ENCODE measurements at places on chromosomes 2 and 18. TPM values are rescaled to one million over a fixed set of nuclear protein-coding genes. Genes with fewer than 3 reads are reported as not detected.

DNA sequence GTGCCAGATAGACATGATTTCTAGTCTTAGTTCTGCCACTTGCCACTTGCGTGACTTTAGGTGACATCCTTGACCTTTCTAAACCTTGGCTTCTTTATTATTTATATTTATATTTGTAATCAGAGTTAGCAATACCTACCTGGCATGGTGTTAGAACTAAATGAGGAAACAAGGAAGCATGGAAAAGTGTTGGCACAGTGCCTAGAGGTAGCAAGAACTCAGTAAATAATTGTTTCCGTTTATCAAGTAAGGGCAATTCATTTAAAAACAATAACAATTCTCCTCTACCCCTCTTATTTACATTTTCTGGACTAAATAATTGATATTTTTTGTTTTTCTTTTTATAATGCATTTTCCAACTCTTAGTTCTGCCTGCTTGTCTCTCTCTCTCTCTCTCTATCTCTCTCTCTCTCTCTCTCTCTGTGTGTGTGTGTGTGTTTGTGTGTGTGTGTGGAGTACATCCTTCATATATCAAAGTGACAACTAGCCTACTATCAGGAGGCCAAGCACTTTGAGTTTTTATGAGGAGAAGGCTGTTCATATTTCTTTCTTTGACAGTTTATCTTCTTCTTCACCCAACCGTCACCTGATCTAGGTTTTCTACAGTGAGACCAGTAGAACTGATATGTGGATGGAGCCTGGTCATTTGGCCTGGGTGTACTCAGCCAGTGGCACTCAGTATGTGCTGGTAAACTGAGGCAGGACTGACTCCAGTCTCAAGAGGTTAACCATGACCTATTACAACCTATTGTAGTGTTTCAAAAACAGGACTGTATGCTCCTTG, 134.5 kb downstream of the LRRTM1 start:
- DNase-seq: no peak
- H3K27me3 ChIP-seq: no peaks in the 10 kb centered on the region
- no peaks in the 10 kb centered on the region for H3K4me1 ChIP-seq

DNA sequence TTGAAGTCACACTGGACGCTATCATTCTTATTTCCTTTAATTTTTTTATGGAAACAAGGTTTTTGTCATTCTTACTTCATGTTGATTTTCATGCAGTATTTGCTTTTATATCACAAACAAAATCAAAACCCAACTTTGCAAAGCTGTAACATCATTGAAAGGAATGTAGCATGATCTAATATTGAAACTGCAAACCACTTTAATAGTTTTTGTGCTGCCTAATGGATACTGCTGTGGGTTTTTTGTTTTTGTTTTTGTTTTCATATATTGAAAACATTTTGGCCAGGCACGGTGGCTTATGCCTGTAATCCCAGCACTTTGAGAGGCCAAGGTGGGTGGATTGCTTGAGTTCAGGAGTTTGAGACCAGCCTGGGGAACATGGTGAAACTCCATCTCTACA, 81.6 kb downstream of the MAP2 start:
- DNase-seq: no peak
- H3K27me3 ChIP-seq: no peaks in the 10 kb centered on the region
- H3K4me1 ChIP-seq: no peaks in the 10 kb centered on the region

- H3K36me3 ChIP-seq: no peaks in the 10 kb centered on the region
- H3K4me1 ChIP-seq: no peaks in the 10 kb centered on the region
- no peak for DNase-seq
- no peak overlapping the region for H3K4me3 ChIP-seq
- H3K27me3 ChIP-seq: no peaks in the 10 kb centered on the region
- H3K27ac ChIP-seq: no peak overlapping the region
Measured at GRCh38 chr2:204691911-204692510, 146.7 kb downstream of the PARD3B start.

GRCh38 chr2:169114056-169114455, 44.7 kb downstream of the DHRS9 start:
- no peak overlapping the region for H3K4me3 ChIP-seq
- H3K27ac ChIP-seq: no peak overlapping the region
- H3K27me3 ChIP-seq: no peaks in the 10 kb centered on the region
- no peak for DNase-seq

LMAN1 gene
- 48.8 TPM for total RNA-seq

- no peak for DNase-seq
- no peak overlapping the region for H3K4me3 ChIP-seq
- H3K27ac ChIP-seq: no peak overlapping the region
- no peaks in the 10 kb centered on the region for H3K27me3 ChIP-seq
Measured at GRCh38 chr18:35306588-35307250, 16.7 kb upstream of the ZSCAN30 start.

DNA sequence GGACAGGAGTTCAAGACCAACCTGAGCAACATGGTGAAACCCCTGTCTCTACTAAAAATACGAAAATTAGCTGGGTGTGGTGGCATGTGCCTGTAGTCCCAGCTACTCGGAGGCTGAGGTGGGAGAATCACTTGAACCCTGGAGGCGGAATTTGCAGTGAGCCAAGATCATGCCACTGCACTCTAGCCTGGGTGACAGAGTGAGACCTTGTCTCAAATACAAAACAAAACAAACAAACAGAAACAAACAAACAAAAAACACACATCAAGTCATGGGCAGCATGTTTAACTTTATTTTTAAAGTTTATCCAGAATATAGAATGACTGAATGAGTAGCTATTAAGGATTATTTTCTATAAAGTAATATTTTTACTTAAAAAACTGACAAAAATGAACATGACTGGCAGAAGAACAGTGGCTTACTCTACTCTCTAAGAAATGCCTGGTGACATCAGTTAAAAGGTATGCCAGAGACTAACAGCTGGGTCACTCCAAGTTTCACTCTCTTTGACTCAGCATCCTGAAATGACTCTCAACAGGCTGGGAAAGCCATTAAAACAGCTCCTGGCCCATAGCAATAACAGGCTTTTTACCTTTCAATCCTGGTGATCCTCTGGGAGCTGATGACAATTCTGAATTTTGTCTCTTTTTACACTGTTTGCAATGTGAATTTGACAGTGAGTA, 281.6 kb upstream of the STON1 start:
- no peak overlapping the region for H3K27ac ChIP-seq
- no peaks in the 10 kb centered on the region for H3K36me3 ChIP-seq

GRCh38 chr18:58492891-58493469, 135.9 kb downstream of the ALPK2 start:
- no peak for DNase-seq
- no peak overlapping the region for H3K4me3 ChIP-seq

DNA sequence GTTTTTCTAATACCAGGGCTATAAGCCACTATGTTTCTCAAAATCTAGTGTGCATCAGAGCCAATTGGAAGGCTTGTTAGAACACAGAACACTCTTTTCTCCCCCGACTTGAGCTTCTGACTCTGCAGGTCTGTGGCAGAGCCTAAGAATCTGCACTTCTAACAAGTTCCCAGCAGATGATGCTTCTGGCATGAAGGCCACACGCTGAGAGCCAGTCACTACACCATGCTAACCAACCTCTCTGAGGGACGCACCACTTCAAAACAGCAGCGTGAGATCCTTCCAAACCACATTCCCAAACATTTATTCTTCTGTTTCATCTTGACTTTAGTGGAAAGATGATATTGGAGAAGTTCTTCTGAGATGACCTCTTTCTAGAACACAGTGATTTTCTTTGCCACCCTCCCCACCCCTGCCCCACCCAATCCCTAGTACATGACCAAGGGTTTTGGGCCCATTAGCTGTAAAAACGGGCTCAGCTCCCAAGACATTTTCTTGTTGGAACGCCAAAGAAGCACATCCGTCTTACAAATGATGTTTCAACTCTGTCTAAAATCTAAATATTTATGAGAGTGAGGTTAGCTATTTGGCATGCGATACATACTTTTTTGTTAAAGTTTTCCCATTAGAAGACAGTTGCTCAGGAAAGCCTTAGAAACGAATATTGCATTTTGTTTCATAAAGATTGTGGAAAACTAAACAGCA, 391.9 kb downstream of the TMEM182 start:
- H3K4me1 ChIP-seq: no peaks in the 10 kb centered on the region
- DNase-seq: no peak
- no peak overlapping the region for H3K4me3 ChIP-seq
- no peaks in the 10 kb centered on the region for H3K27me3 ChIP-seq

- H3K36me3 ChIP-seq: no peaks in the 10 kb centered on the region
- no peaks in the 10 kb centered on the region for H3K4me1 ChIP-seq
- H3K27ac ChIP-seq: no peak overlapping the region
- no peak overlapping the region for H3K4me3 ChIP-seq
- DNase-seq: no peak
Measured at GRCh38 chr2:96933305-96934181, 52.8 kb downstream of the FAM178B start.

DNA sequence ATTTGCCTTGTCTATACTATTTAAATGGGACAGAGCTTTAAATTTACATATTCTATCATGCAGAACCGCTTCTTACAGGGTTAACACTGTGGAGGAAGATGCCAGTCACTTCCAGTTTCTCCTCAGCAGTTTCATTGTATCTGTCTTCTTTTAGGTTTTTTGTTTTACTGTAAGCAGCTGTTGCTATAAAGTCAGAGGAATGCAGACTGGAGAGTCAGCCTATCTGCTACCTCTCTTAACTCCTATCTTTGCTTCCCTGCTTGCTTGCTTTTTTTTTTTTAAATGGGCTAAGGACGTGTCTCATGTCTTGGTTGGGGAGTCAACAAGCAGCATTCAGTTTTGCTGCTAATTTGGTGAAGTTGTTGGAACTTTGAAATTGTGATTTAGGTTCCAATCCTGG, 8.9 kb downstream of the EPC2 start:
- peaks cover 38% of the 10 kb centered on the region for H3K4me1 ChIP-seq
- DNase-seq: peak; percentile 50
- H3K27me3 ChIP-seq: no peaks in the 10 kb centered on the region
- no peaks in the 10 kb centered on the region for H3K36me3 ChIP-seq
- peak overlapping the region; percentile 1 for H3K4me3 ChIP-seq

- H3K27ac ChIP-seq: no peak overlapping the region
- peaks cover 82% of the 10 kb centered on the region for H3K36me3 ChIP-seq
- H3K4me1 ChIP-seq: no peaks in the 10 kb centered on the region
- DNase-seq: peak; percentile 3
Measured at GRCh38 chr2:237760506-237761502, 37.8 kb upstream of the RBM44 start.

GRCh38 chr2:238458651-238459050, 31.9 kb downstream of the ASB1 start:
- H3K36me3 ChIP-seq: no peaks in the 10 kb centered on the region
- DNase-seq: no peak
- no peak overlapping the region for H3K27ac ChIP-seq
- H3K27me3 ChIP-seq: peaks cover 3% of the 10 kb centered on the region
- H3K4me1 ChIP-seq: no peaks in the 10 kb centered on the region

DNA sequence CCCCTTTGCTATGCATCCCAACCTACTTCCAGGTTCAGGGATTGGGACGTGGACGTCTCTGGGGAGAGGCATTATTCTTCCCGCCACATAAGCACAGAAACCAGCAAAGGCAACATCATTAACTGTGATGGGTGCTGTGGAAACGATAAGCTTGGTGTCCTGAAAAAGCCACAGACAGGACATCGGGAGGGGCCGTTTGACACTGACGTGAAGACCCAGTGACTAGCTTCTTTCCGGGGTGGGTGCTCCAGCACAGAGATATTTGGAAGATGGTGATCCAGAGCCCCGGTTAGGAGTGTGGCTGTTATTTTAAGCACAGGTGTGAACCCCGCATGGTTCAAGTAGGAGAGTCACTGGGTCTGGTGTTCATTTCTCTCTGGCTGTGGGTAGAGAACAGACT, 163.8 kb upstream of the HDAC4 start:
- no peaks in the 10 kb centered on the region for H3K27me3 ChIP-seq
- no peak for DNase-seq
- H3K36me3 ChIP-seq: no peaks in the 10 kb centered on the region
- no peak overlapping the region for H3K4me3 ChIP-seq
- H3K4me1 ChIP-seq: no peaks in the 10 kb centered on the region
- no peak overlapping the region for H3K27ac ChIP-seq

DNA sequence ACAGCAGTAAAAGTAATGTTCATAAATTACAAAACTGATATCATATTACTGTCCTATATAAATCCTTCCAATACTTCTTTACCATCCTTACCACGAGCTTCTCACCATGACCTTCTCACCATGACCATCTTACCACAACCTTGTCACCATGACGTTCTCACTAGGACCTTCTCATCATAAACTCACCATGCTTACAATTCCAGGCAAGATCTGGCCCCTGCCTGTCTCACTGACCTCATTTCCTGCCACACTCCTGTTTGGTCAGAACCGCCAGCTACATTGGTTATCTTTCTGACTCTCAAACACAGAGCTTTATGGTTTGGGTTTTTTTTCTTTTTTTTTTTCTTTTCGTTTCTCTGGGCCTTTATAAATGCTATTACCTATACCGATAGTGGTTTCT, 827.6 kb downstream of the RNF144A start:
- H3K27ac ChIP-seq: no peak overlapping the region
- H3K4me1 ChIP-seq: no peaks in the 10 kb centered on the region
- no peak for DNase-seq
- H3K4me3 ChIP-seq: no peak overlapping the region
- no peaks in the 10 kb centered on the region for H3K27me3 ChIP-seq
- no peaks in the 10 kb centered on the region for H3K36me3 ChIP-seq

DNA sequence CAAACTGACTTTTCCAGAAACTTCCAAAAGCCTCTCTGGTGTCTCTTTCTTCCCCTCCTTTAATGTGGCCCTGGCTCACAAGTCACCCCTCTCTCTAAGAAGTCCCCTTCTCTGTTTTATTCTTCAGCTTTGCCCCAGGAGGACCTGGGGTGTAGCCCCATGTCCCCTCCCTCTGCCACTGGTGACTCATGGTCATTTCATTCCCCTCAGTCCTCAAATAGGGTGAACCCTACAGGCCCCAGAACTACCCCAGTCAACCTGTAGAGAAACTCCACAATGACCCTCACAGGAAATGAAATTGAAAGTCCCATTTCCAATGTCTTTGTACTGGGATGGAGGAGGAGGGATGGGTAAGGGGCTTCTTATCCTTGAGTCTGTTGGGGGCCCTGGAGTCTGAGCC, 6.2 kb upstream of the SPEG start:
- no peaks in the 10 kb centered on the region for H3K36me3 ChIP-seq
- DNase-seq: no peak
- H3K27me3 ChIP-seq: peaks cover 4% of the 10 kb centered on the region
- no peaks in the 10 kb centered on the region for H3K4me1 ChIP-seq
- H3K4me3 ChIP-seq: no peak overlapping the region

DNA sequence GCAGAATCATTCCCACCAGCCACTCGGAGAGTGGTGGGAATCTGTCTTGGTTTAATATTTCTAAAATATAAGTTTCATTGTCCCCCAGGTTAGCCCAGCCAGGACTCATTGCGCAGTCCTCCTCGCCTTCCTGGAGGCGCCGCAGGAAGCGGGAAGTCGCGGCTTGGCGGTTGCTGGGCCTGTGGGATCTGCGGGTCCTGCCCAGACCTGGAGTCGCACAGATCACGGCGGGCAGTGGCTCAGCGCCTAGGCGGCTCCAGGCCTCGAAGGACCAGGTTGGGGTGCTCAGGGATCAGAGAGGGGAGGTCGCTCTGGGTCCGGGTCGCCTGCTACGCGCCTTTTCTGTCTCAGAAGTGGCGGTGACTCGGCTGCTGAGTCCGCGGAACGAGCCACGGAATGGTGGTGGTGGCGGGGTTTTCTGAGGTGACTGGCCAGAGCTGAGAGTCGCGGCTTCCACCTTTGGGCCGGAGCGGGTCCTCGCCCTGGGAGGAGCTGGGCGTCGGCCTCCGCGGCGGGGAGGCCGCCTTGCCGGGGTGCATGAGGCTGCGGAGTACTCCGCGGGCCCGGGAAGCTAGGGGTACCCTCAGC, 2.6 kb downstream of the HOXD3 start:
- H3K4me3 ChIP-seq: no peak overlapping the region
- no peak overlapping the region for H3K27ac ChIP-seq
- no peaks in the 10 kb centered on the region for H3K36me3 ChIP-seq
- DNase-seq: no peak

Measured in B cell (primary cell).